Naive thymus-derived CD8-positive, alpha-beta T cell (primary cell): ENCODE measurements at places on chromosomes 7 and 10.

DNA sequence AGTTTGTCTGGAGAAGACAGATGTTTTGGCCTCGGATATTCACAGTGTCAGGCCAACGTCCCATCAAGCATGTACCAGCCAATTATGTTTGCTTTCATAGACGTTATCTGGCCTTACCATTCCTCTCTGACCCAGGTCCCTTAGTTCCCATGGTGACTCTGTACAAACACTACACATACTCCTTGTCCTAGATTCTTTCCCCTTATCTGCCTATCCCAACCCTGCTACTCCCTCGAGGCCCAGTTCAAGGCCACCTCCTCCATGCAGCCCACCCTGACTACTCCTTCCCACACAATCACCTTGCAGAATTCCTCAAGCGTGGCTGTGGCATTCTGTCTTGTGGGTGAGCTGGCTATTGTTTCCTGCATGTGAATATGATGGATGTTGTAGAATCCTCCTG is 155.2 kb downstream of the PRKAG2 start:
- H3K36me3 ChIP-seq = peaks cover 3% of the 10 kb centered on the region
- no peaks in the 10 kb centered on the region for H3K27me3 ChIP-seq
- peaks cover 17% of the 10 kb centered on the region for H3K4me1 ChIP-seq
- H3K4me3 ChIP-seq = no peak overlapping the region
- H3K27ac ChIP-seq = no peak overlapping the region
- DNase-seq = no peak

DNA sequence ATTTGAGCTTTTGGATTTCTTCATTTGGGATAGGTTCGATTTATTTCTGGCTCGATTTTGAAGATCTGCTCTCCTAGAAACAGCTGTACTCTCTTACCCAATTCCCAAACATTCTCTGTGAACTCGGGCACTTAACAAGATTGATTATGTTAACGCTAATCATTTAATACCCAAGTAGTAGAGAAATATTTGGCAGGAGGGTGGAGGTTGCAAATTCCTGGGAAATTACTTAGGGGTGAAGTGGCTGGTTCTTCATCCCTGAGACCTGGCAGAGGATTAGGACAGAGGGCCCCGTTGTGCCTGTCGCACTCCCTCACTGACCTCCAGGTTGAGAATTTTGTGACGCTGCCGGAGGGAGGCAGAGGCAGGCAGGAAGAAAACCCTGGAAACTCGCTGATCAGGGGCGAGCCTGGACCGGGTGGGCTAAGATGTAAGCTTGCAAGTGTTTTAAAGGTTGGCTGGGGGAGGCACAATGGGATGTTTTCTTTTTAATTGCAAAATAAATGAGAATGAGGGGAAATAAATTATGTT is 182.6 kb downstream of the TCF7L2 start:
- DNase-seq = no peak
- no peak overlapping the region for H3K27ac ChIP-seq
- H3K4me1 ChIP-seq = no peaks in the 10 kb centered on the region
- H3K36me3 ChIP-seq = no peaks in the 10 kb centered on the region

- no peak overlapping the region for H3K27ac ChIP-seq
- H3K4me3 ChIP-seq = no peak overlapping the region
- H3K27me3 ChIP-seq = peaks cover 2% of the 10 kb centered on the region
- peaks cover 4% of the 10 kb centered on the region for H3K4me1 ChIP-seq
These were observed 3.5 kb upstream of the GDF2 start for GRCh38 chr10:47318706-47319105.

DNA sequence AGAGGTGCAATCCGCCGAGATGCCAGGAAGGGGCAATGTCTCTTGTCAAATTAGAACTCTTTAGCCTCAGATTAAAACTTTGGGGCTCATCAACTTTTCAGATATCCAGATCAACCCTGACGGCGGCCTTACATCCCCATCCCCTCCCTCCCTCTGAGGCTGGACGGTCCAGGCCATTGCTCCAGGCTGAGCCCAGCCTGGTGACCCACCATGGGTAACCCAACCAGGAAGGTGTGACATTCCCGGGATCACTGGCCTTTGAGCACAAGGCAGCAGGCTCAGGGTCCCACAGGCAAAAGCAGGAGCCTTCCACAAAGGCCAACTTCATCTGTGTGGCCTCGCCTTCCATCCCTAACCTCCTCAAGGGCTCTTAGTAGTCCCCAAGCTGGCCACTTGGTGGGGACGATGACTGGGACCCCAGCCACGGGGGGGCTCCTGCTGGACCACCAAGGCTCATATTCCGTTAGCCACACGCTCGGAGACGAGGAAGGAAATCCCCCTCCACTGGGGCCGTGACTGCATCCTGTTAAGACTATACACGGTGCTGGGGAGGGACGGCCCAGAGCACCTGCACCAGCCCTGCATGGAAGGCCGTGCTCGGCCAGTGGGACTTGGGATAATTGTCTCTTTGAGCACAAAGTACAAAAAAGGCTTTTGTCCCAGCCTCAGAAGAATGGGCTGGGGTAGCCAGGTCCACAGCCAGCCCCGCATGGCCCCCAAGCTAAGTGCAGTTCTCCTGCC is 62.8 kb downstream of the ZRANB1 start:
- H3K27me3 ChIP-seq = no peaks in the 10 kb centered on the region
- H3K4me1 ChIP-seq = no peaks in the 10 kb centered on the region
- DNase-seq = no peak

DNA sequence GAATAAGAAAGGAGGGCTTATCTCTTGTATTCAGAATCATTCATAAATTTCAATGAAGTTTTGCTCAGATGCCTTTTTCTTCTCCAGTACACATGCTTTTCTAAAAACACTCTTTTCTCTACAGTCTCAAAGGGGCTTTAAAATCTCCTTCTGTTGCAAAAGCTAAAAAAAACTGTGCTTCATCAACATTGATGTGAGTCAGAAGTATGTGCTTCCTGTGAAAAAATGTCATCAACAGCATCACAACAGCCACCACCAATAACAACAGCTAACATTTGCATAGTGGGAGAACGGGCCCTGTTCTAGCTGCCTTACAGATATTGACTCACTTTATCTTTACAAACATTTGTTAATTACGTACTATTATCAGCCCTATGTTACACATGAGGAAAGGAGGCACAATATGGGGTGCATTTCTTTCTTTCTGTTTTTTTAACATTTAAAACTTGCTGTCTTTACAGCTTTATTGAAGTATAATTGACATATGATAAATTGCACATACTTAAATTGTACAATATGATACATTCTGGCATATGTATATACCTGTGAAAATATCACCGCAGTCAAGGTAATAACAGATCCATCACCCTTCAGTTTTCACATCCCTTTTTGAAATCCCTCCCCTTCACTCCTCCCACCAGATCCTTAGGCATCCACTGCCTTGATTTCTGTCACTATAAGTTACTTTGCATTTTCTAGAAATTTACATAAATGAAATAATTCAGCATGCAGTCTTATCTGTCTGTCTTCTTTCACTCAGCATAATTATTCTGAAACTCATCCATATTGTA is 1605.4 kb upstream of the LRRTM3 start:
- H3K4me1 ChIP-seq = no peaks in the 10 kb centered on the region
- H3K27me3 ChIP-seq = no peaks in the 10 kb centered on the region
- H3K27ac ChIP-seq = no peak overlapping the region
- no peak for DNase-seq
- no peaks in the 10 kb centered on the region for H3K36me3 ChIP-seq

DNA sequence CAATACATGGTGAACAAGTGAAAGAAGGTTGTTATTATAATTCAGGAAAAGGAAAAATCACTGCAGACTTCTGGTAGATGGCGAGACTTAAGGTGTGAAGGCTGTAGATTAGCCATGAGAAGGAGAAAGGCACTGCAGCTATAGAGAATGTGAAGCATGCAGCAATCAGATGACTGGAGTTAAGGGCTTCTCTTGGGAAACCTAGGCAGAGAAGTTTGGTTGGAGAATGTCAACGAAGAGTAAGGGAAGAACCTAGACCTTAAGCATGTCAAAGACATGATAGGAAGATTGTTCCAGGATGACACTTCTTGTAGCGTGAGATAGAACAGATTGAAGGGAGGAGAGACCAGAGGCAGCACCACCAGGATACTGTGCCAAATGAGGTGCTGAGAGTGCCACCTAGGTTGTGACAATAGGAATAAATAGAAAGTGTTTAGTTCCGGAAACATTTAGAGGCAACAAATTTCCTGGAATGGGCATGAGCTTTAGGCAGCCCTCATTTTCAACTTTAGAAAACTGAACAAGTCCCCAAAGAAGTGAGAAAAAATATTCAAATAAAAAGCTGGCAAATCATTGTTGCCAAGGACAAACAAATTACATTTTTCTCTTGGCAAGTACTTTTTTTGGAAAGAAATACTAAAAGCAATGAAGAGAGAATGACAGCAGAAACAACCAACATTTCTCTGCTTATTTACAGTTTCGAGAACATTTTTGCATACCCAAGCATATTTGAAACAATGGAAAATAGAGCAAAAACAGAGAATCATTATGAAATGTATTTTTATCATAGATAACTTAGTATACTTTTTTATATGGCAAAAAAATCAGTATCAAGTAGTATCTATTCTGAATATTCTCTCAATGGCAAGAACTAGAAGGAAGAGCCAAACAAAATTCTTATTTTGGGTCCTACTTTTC is 4.9 kb downstream of the LRRC17 start:
- no peak overlapping the region for H3K27ac ChIP-seq
- H3K4me1 ChIP-seq = no peaks in the 10 kb centered on the region
- H3K4me3 ChIP-seq = no peak overlapping the region
- H3K27me3 ChIP-seq = no peaks in the 10 kb centered on the region
- no peak for DNase-seq
- no peaks in the 10 kb centered on the region for H3K36me3 ChIP-seq

DNA sequence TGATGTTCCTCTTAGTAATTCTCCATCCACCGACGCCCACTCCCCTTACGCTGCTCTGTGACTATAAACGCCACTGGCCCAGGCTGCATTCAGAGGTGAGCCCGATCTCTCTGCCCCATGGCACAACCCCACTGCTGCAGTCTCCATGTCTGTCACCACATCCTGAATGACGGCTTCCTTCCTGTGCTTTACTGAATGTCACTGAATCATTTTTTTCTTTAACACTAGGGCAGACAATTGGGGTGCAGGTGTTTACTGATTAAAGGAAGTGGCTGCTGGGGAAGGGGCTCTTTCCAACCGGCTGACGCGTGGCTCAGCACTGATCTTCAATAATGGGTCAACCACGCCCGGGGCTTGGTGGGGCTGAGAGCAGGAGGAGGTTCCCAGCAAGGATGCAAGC is 208.3 kb downstream of the USP6NL start:
- H3K36me3 ChIP-seq = peaks cover 9% of the 10 kb centered on the region
- peak; percentile 19 for DNase-seq
- no peaks in the 10 kb centered on the region for H3K27me3 ChIP-seq
- H3K4me1 ChIP-seq = peaks cover 44% of the 10 kb centered on the region
- H3K27ac ChIP-seq = peak overlapping the region; percentile 94
- H3K4me3 ChIP-seq = peak overlapping the region; percentile 84

- no peaks in the 10 kb centered on the region for H3K27me3 ChIP-seq
- no peaks in the 10 kb centered on the region for H3K4me1 ChIP-seq
- no peak overlapping the region for H3K4me3 ChIP-seq
- H3K36me3 ChIP-seq = no peaks in the 10 kb centered on the region
- H3K27ac ChIP-seq = no peak overlapping the region
These were observed 98.5 kb downstream of the ARHGAP22 start for GRCh38 chr10:48506147-48506917.

GRCh38 chr7:41189866-41190265 is 513.0 kb downstream of the INHBA start:
- no peaks in the 10 kb centered on the region for H3K4me1 ChIP-seq
- H3K27ac ChIP-seq = no peak overlapping the region
- H3K36me3 ChIP-seq = no peaks in the 10 kb centered on the region
- no peak for DNase-seq
- no peak overlapping the region for H3K4me3 ChIP-seq
- no peaks in the 10 kb centered on the region for H3K27me3 ChIP-seq
